ENCODE measurements at places on chromosomes 6 and 20.
A peak's percentile ranks its signal among the peaks of the same experiment; 100 is the strongest.

DNA sequence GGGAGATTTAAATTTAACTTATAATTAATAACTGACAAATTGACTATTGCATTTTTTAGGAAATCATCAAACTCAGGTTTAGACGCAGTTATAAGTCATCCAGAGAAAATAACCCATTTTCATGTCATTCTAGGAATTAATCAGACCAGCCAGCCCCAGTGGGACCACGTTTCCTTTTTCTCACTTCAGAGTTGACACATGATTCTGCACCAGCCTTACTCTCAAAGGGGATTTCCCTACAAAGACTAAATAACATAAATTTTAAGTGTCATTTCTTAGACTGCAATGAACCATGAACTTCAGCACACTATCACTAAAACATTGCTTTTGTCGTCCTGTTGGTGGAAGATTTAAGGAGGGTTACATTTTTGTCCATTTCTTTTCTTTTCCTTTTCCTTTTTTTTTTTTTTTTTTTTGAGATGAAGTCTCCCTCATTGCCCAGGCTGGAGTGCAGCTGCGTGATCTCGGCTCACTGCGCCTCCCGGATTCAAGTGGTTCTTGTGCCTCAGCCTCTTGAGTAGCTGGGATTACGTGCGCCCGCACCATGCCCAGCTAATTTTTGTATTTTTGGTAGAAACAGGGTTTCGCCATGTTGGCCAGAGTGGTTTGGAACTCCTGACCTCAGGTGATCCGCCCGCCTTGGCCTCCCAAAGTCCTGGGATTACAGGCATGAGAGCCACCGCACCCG, 3.6 kb downstream of the IPCEF1 start:
- no peak for DNase-seq

DNA sequence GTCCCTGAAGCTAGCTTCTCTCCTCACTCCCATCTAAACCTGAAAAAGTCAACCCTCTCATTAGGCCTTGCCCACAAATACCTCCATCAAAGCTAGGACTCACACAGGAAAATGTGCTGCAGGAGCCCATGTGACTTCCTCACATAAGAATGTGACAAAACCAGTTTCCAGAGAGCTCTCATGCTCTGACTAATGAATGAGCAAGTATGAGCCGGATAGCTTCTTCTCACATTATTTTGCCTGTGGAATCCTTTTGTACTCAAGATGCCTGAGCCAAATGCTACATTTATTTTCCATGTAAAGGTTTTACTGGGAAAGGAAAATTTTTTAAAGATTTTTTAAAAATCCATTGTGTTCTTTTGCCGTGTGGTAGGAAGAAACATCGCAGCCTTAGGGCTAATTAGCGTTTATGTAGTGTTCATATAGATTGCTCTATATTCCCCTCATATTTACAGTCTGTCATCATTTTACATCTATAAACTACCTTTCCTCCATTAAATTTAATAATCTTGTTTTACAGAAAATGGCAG, 68.6 kb upstream of the CCN6 start:
- no peak for DNase-seq

DNA sequence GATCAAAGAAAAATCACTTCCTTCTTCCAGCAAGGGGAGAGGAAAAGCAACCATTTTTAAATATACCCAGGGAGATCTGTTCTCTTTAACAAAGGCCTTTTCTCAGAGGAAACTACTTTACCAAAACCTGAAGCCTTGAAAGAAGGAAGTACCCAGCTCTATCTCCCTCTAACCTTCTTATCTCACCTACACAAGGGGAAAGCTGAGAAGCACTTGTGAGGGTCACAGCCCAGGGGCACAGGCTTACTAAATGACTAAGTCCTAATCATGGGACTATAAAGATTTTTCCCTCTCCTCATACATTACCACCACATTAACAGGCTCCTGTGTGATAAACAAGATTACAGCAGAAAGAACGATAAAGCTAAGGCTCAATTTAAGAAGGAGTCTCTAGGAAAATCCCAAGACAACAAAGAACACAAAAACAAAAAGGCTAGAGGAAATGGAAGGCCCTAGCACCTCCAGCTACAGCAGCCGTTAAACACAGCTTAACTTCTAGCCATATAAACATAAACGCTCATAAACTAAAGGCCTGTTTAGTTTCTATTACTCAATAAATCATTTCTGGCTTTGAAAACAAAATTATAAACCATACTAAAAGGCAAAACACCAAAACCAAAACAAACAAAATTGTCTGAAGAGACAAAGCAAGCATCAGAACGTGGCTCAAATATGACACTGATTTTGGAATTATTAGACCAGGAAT, 284.9 kb upstream of the ECI2 start:
- DNase-seq, result no peak

DNA sequence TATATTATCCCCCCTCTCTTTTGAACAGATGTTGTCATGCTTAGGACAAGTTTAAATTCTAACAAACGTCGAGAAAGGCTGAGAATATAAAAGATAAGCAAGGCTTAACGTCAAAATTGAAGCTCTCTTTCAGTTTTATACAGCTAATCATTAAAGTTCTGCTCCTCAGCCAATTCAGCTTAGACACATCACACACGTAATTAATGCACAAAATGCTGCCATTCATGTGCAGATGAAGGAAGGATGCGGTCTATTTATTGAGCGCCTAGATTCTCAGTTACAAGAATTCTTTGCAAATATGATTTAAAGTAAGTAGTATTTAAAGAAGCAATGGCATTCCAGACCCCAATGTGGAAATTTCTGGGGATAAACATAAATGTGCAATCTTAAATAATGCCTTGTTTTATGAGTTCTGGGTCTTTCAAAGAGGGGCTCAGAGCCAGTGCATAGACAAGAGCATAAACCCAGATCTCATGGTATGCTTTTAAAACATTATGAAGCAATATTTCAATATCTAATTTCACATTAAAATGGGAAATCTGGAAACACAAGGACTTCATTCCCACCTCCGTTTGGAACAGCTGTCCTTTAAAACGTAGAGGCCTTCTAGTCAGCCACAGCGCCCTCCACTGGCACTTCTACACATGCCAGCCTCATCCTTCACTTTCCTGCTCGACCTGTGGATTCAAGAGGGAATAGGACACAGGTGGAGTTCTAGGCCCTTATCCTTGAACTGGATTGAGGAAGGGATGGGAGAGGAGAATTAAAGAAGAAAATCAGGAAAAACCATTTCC, 85.8 kb downstream of the LYRM4 start:
- no peak for DNase-seq

DNA sequence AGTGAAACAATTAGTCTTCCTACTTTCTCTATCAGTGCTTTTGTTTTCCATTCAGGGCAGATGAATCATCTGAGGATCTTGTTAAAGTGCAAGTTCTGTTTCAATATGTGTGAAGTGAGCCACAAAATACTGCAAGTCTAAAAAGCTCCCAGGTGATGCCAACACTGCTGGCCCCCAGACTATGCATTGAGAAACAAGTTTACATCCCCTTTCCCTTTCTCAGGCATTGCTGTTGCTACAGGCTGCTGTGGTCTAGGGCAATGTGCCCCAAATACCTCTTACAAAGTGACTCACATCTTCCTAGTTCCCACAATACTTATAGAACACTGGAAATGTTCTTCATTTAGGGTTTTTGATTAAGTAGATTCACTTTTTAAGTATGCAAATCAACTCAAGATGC, 31.8 kb downstream of the ABRACL start:
- no peak for DNase-seq

- no peak for DNase-seq
Observed at GRCh38 chr20:41428285-41428684, 61.7 kb upstream of the EMILIN3 start.

DNA sequence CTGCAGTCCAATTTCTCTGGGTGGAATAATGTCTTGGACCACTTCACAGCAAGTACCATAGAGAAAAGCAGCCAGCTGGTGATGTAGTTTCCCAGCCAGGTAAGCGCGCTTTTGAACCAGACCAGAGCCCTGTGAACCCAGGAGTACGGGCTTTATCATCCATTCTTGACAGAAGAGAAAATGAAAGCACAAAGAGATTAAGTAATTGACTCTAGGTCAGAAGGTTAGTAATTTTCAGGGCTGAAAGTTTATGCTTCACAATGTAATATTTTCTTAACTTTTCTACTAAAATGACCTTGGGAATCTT, 7.1 kb upstream of the UST start:
- DNase-seq, result no peak

- DNase-seq, result no peak
Observed at GRCh38 chr6:146881228-146882181, 282.7 kb downstream of the ADGB start.

DNA sequence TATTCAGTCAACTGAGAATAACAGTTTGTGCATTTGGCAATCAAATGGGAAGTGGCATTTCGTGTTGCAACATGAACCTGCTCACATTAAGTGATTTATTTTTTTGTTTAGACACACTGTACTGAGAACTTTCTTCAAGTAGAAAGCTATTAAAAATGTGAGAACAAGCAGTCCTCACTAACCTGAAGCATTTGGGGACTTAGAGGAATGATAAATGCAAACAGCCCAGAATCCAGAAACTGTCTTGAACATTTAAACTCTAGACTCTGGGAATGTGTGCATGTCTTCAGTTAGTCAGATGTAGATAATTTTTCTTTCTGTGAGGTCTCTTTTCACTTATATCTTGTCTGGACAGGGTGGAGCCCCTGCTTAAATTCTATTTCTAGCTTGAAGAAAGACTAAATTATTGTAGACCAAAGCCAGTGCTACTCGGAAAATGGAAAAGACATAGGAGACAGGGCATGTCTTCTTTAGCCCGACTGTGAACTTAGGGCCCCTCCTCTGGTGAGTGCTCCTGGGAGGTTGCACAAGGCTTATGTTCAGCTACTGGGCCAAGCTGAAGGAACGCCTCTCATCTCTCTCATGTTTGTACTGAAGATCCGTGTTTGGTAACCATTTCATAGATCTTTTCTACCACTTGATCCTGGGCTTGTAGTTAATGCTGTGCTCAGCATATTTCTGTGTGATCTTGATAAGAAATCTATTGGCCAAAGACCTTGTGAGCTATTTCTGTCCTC, 70.1 kb downstream of the SLX4IP start:
- DNase-seq, result peak; percentile 67

DNA sequence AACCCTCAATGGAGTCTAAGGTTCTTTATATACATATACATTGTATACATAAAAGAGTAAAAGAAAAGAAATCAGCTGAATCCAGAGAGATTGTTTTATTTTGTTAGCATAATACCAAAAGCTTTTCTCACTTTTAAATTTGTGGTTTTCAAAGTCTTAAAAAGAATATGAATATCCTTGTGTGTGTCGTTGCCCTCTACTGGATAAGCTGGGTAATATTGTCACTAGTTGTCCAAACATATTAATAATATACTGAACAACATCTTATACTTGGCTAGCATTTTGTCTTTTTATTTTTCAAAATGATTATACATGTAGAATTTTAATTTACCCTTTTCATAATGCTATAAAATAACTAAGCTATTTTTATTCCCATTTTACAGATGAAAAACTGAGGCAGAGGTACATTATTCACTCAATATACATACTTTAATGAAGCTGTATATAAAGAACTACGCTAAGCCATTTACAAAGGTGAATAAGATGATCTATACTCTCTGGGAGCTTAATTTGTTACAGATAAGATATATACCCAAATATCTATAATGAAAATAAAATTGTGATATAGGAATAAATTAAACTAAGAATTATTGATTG, 531.7 kb downstream of the TFAP2B start:
- DNase-seq, result no peak

- DNase-seq, result peak; percentile 42
Observed at GRCh38 chr20:19780261-19780660, 22.2 kb downstream of the RIN2 start.

GRCh38 chr6:100447081-100447899, 17.4 kb downstream of the SIM1 start:
- DNase-seq, result no peak

GRCh38 chr6:27836141-27836782, 75.9 kb downstream of the OR2B2 start:
- no peak for DNase-seq

DNA sequence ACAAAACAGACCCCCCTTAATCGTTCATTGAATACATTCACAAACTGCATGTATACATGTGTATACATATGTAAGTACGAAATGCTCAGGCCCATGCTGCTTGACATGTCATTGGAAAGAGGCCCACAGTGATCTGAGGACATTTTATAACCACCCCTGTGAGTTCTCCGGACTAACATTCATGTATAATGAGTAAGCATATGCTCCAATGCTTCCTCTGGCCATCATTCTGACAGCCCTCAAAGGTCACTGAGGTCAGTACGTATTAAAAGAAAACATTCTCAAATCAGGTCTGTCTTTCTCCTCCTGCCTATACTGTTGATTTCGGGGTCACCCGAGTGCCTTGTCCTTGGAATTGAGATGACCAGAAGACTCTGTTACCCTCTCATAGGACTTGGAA, 54.9 kb downstream of the TENT5A start:
- DNase-seq, result no peak

GRCh38 chr6:152094992-152095592, 287.6 kb downstream of the ESR1 start:
- DNase-seq, result peak; percentile 83

DNA sequence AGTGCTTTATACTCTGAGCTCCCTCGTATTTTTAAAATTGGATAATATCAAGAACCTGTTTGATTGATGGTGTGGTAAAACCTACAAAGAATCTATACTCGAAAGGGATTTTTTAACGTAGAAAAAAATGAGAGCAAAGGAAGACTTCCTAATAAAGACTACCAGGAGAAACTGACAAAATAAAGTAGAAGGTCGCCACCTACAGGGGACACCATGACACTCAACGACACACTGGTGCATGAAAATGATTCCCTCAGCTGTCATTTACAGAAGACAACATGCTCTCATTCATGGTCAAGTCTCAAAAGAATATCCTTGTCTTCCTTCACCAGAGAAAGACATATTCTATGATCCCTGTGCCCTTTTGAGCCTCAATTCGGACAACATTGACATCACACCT, 10.1 kb upstream of the NHSL1 start:
- no peak for DNase-seq

- DNase-seq, result no peak
Observed at GRCh38 chr6:89267918-89268317, 47.2 kb downstream of the GABRR2 start.

DNA sequence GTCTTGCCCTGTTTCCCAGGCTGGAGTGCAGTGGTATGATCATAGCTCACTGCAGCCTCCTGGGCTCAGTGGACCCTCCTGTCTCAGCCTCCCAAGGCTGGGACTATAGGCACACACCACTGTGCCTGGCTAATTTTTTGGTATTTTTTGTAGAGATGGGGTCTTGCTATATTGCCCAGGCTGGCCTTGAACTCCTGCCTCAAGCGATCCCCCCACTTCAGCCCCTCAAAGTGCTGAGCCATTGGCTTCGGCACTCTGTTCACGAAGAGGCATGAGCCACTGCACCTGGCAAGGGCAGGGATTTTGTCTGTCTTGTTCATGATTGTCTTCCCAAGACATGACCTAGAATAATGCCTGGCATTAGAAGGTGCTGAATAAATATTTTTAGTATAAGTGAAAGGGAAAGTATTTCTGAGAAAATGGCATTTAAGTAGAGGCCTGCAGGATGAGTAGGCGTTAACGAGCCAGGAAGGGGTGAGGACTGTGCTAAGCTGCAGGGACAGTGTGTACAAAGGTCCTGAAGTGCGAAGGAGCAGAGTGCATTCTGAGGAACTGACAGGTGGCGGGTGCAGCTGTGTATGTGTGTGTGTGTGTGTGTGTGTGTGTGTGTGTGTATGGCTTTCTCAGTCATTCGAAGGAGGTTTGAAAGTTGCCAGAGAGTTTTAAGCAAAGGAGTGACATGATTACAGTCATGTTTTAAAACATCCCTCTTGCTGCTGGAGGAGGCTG, 43.0 kb downstream of the VEGFA start:
- no peak for DNase-seq

GRCh38 chr6:118813775-118814174, 80.2 kb upstream of the ASF1A start:
- no peak for DNase-seq

All from ascending aorta (tissue), 2 donors.